ENCODE measurements at places on chromosomes 16 and 17.

- no peak for DNase-seq
- no peak overlapping the region for H3K4me3 ChIP-seq
- H3K27me3 ChIP-seq = no peaks in the 10 kb centered on the region
Observed at GRCh38 chr16:4915226-4915761, 21.7 kb downstream of the PPL start.

- H3K4me1 ChIP-seq = no peaks in the 10 kb centered on the region
- H3K36me3 ChIP-seq = peaks cover 70% of the 10 kb centered on the region
- no peak for DNase-seq
- H3K27me3 ChIP-seq = no peaks in the 10 kb centered on the region
- H3K4me3 ChIP-seq = no peak overlapping the region
- H3K27ac ChIP-seq = no peak overlapping the region
Observed at GRCh38 chr17:42709561-42709960, 27.2 kb downstream of the CNTNAP1 start.

- H3K4me1 ChIP-seq = peaks cover 5% of the 10 kb centered on the region
- no peaks in the 10 kb centered on the region for H3K36me3 ChIP-seq
- H3K27me3 ChIP-seq = no peaks in the 10 kb centered on the region
- no peak overlapping the region for H3K27ac ChIP-seq
Observed at GRCh38 chr16:2874032-2874911, 8.7 kb upstream of the FLYWCH2 start.

GRCh38 chr17:7356072-7356549, 1.2 kb downstream of the TMEM95 start:
- no peaks in the 10 kb centered on the region for H3K27me3 ChIP-seq
- no peaks in the 10 kb centered on the region for H3K36me3 ChIP-seq
- no peak overlapping the region for H3K4me3 ChIP-seq
- no peak overlapping the region for H3K27ac ChIP-seq
- H3K4me1 ChIP-seq = peaks cover 15% of the 10 kb centered on the region

DNA sequence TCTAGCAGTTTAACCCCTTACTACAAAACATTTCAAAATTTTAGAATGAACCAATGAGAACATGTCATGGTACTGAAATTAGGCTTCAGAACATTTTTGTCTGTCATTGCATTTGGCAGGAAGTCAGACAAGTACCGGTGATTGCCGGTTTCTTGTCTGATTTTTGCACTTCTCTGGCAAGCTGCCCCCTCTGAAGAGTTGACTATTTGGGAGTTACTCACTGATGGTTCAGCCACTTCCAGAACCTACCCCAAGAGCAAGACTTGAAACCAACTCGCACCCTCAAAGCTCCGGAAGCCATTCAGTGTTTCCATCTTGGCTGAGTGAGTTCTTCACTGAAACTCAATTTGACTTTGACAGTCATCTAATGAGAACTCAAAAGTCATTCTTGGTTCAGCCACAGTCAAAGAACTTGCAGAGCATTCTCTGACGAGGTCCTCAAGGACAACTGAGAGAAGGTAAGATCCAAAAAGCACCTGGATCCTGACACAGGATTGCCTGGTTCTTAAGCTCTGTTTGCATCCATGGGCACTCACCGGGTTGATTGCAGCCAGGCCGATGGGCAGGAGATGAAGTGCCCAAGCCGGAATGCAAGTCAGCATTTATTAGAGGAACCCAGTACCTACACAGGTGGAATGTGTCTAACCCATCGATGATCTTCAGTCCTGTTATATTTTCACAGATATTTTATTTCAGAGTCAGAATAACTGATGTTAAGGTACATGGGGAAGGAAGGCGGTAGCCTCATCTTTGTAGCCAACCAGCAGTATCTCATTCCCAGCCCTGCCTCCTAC, 93.6 kb downstream of the USP22 start:
- DNase-seq = no peak
- H3K4me3 ChIP-seq = no peak overlapping the region

DNA sequence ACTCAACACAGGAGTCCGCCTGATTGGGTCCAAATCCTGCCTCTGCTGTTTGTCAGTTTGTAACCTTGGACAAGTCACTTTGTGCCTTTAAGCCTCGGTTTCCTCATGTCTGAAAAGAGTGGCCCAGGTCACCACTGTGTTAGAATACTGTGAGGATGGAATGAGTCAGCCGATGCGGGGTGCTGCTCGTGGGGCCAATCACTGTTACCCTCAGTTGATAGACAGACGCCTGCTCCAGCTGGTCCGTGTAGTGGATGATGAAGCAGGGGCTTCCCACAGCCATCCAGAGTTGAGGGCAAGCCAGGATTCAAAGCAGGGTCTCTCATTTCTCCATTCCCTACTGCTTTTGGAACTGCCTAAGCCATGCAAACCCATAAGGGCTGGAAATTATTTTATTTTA, 5.8 kb downstream of the FBXL19 start:
- H3K4me1 ChIP-seq = no peaks in the 10 kb centered on the region
- no peak overlapping the region for H3K27ac ChIP-seq
- H3K36me3 ChIP-seq = peaks cover 32% of the 10 kb centered on the region
- no peaks in the 10 kb centered on the region for H3K27me3 ChIP-seq
- no peak for DNase-seq
- H3K4me3 ChIP-seq = no peak overlapping the region

GRCh38 chr16:3099732-3100499, 822 bp upstream of the ZSCAN10 start:
- H3K4me1 ChIP-seq = peaks cover 6% of the 10 kb centered on the region
- H3K4me3 ChIP-seq = no peak overlapping the region
- H3K27ac ChIP-seq = no peak overlapping the region
- no peaks in the 10 kb centered on the region for H3K36me3 ChIP-seq
- DNase-seq = peak; percentile 97

DNA sequence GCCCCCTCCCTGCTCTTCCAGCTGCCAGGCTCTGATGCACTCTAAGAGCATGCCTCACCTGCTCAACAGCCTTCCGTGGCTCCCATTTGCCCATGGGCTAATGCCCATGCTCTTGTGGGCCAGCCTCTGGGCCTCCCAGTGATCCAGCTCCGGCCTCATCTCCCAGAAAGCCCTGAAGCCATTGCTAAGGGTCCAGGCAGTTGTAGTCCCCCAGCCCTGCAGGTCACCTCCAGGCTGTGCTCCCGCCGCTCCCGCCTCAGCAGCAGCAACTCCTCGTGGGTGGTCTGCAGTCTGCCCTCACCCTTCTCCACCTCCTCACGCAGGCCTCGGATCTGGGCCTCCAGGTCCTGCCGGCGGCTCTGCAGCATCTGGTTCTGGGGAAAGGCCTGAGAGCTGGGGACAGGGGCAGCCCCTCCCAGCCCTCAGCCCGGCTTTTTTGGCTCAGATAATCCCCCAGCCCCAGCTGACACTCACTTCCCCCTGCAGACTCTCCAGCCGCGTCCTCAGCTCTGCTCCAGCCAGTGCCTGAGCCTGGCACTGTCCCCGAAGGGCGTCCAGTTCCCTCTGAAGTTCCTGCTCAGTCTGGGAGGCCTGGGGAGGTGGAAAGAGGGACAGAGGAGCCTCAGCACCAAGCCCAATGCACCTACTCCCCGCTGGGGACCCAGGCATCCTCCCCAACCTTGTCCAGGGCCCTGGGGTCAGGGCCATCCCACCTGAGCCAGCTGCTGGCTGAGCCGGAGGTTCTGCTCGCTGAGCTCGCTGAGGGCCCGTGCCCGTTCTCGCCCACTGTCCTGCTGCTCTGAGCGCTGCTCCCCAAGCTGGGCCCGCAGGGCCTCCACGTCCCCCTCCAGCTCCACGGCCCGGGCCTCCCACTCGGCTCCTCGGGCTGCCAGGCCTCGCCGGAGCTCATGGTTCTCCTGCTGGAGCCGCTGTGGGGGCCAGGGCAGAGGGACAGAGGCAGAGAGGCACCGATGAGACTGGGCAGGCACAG, 6.2 kb downstream of the BICDL2 start:
- H3K4me1 ChIP-seq = peaks cover 3% of the 10 kb centered on the region
- no peak overlapping the region for H3K27ac ChIP-seq
- H3K4me3 ChIP-seq = no peak overlapping the region
- peaks cover 29% of the 10 kb centered on the region for H3K27me3 ChIP-seq
- DNase-seq = no peak

DNA sequence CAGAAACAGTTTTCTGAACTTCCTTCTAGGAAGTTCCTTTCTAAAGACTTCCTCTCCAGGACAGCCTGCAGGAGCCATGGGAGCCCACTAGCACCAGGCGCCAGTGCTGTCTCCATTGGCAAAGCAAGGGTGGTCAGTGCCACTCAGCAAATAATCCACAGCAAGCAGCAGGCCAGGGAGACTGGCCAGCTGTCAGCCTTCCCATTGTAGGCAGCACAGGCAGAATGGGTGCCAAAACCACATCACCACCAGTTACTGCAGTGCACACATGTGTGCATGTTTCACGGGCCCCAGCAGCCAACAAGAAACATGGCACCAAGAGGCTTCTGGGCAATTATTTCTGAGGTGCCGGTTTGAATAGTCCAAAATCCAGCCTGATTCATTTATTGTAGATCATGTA, 26.7 kb downstream of the DNASE1 start:
- no peak overlapping the region for H3K27ac ChIP-seq
- peaks cover 74% of the 10 kb centered on the region for H3K36me3 ChIP-seq
- no peaks in the 10 kb centered on the region for H3K4me1 ChIP-seq
- no peak overlapping the region for H3K4me3 ChIP-seq
- H3K27me3 ChIP-seq = no peaks in the 10 kb centered on the region

DNA sequence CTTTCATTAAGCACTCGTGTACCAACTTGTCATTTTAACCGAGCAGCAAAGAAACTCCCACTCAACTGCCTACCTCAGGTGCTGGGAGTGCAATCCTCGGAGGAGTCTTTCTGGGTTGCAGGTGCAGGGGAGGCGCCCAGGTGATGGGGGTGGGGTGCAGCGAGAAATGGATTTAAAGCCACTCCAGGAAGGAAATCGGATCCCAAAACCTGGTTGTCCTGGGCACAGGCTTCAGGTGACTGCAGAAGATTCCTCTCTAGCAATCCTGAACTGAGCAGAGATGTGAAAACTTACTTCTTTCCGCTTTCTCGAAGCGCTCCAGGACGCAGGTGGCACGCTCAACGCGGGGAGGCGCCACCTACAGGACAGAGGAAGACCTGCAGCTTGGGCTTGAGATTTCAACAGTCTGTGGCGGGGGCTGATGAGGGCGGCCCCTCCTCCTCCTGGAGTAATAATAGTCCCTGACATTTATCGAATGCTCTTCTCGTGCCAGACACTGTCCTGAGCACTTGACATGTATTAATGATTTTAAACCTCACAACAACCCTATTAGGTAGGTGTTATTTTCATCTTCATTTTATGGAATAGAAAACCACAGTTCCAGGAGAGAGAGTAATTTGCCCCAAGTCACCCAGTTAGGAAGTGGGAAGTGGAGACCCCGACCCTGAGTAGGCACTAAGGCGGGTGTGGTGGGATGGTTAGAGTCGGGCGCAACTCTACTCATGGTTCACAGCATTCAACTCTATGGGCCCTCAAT, 27.2 kb upstream of the SKAP1 start:
- no peaks in the 10 kb centered on the region for H3K36me3 ChIP-seq
- H3K27me3 ChIP-seq = no peaks in the 10 kb centered on the region
- DNase-seq = no peak

DNA sequence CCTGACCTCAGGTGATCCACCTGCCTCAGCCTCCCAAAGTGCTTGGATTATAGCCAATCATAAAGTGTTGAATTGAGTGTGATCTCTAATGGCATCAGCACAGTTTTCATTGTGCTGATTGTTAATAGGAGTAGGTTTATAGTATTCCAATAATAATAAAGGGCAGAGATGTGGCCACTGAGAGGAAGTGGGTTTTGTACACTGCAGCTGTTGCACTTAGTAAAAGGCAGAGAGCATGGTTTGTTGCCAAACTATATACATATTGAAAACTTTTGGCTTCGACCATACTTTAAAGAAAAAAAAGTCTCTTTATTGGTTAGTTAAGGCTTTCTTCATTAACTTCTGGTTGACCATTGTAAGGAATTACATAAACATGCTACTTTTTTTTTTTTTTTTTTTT, 185.9 kb downstream of the CDK5R1 start:
- no peak overlapping the region for H3K27ac ChIP-seq
- no peaks in the 10 kb centered on the region for H3K36me3 ChIP-seq
- no peak overlapping the region for H3K4me3 ChIP-seq
- H3K4me1 ChIP-seq = no peaks in the 10 kb centered on the region

GRCh38 chr17:31842195-31843069, 16.6 kb downstream of the COPRS start:
- no peaks in the 10 kb centered on the region for H3K4me1 ChIP-seq
- no peaks in the 10 kb centered on the region for H3K36me3 ChIP-seq
- no peak overlapping the region for H3K4me3 ChIP-seq
- DNase-seq = no peak
- no peaks in the 10 kb centered on the region for H3K27me3 ChIP-seq

GRCh38 chr17:38898812-38899348, 26.5 kb upstream of the LASP1NB start:
- peaks cover 12% of the 10 kb centered on the region for H3K4me1 ChIP-seq
- no peaks in the 10 kb centered on the region for H3K27me3 ChIP-seq
- no peak for DNase-seq
- H3K36me3 ChIP-seq = peaks cover 76% of the 10 kb centered on the region
- peak overlapping the region; percentile 48 for H3K27ac ChIP-seq
